Activated CD4-positive, alpha-beta memory T cell treated with anti-CD3 and anti-CD28 coated beads, Interleukin-2, amount 10 ng/mL, durations not matched to agents 7 days and 5 days (primary cell): ENCODE measurements at places on chromosomes 1 and 21. TPM values are rescaled to one million over a fixed set of nuclear protein-coding genes. Genes with fewer than 3 reads are reported as not detected.

DNA sequence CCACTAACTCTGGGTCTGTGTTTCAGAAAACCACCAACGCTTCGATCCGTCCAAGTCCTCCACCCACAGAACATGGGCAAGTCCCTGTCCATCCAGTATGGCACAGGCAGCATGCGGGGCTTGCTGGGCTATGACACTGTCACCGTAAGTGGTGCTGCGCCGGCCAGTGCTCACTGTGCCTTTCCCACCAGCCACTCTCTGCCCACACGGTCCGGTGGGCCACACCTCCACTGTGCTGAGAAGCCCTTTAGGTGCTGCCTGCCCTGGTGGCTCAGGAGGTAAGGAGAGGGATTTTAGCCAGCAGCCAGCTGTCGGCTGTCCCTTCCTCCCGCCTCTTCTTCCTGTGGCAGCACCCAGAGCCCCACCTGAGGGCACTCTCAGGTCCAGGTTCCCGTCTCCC lies 33.9 kb downstream of the PROK1 start:
- no peak overlapping the region for H3K27ac ChIP-seq
- H3K4me1 ChIP-seq = no peaks in the 10 kb centered on the region
- no peak overlapping the region for H3K4me3 ChIP-seq
- no peaks in the 10 kb centered on the region for H3K36me3 ChIP-seq
- peaks cover 34% of the 10 kb centered on the region for H3K27me3 ChIP-seq

GRCh38 chr1:111856411-111857185 lies 100.9 kb downstream of the DDX20 start:
- no peak overlapping the region for H3K27ac ChIP-seq
- no peak for DNase-seq
- no peak overlapping the region for H3K4me3 ChIP-seq
- H3K36me3 ChIP-seq = no peaks in the 10 kb centered on the region

- no peak overlapping the region for H3K4me3 ChIP-seq
- no peak overlapping the region for H3K27ac ChIP-seq
- H3K27me3 ChIP-seq = no peaks in the 10 kb centered on the region
- H3K4me1 ChIP-seq = peaks cover 5% of the 10 kb centered on the region
- no peak for DNase-seq
Observed at GRCh38 chr21:42862774-42863503, 16.4 kb downstream of the WDR4 start.

- no peak overlapping the region for H3K27ac ChIP-seq
- H3K36me3 ChIP-seq = no peaks in the 10 kb centered on the region
- H3K27me3 ChIP-seq = no peaks in the 10 kb centered on the region
- H3K4me3 ChIP-seq = no peak overlapping the region
- peaks cover 19% of the 10 kb centered on the region for H3K4me1 ChIP-seq
Observed at GRCh38 chr1:183838221-183838620, 33.3 kb downstream of the RGL1 start.

- no peaks in the 10 kb centered on the region for H3K27me3 ChIP-seq
- H3K27ac ChIP-seq = no peak overlapping the region
- no peak overlapping the region for H3K4me3 ChIP-seq
- no peaks in the 10 kb centered on the region for H3K36me3 ChIP-seq
- DNase-seq = no peak
Observed at GRCh38 chr1:164760569-164760968, 201.6 kb downstream of the PBX1 start.

DNA sequence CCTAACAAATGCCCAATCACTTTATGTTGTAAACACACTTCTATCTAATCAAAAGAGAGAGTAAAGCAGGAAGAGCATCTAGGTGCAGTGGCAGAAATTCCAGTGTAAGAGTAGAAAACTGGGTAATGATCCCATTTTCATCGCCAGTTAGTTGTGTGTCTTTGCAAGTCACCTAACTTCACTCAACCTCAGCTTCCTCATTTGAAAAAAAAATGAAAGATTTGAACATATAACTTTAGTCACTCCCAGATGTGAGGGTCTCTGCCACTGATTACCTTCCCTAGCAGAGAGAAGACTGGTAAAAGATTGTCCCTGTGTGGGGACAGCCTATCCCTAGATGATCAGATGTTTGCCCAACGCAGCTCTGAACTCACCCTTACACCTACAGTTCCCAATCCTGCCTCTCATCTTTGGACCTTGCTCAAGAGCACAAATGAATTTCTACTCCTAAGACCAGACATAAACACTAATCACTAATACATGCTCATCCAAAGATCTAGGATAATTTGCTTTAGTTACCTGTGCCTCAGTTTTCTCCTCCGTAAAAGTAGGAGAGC lies 25.2 kb upstream of the DUSP23 start:
- no peaks in the 10 kb centered on the region for H3K4me1 ChIP-seq
- H3K36me3 ChIP-seq = no peaks in the 10 kb centered on the region
- H3K27ac ChIP-seq = no peak overlapping the region
- H3K4me3 ChIP-seq = no peak overlapping the region
- DNase-seq = no peak

- H3K4me3 ChIP-seq = no peak overlapping the region
- DNase-seq = no peak
- H3K36me3 ChIP-seq = no peaks in the 10 kb centered on the region
- H3K27me3 ChIP-seq = peaks cover 20% of the 10 kb centered on the region
- peaks cover 7% of the 10 kb centered on the region for H3K4me1 ChIP-seq
Observed at GRCh38 chr1:63362073-63362472, 5.4 kb upstream of the ALG6 start.

- no peak overlapping the region for H3K27ac ChIP-seq
- H3K36me3 ChIP-seq = no peaks in the 10 kb centered on the region
- peaks cover 60% of the 10 kb centered on the region for H3K4me1 ChIP-seq
Observed at GRCh38 chr1:27602462-27603308, 1.3 kb downstream of the AHDC1 start.

GRCh38 chr1:49048188-49048587 lies 271.5 kb upstream of the BEND5 start:
- H3K4me3 ChIP-seq = no peak overlapping the region
- H3K27me3 ChIP-seq = no peaks in the 10 kb centered on the region
- no peak overlapping the region for H3K27ac ChIP-seq
- DNase-seq = no peak
- H3K36me3 ChIP-seq = no peaks in the 10 kb centered on the region

DNA sequence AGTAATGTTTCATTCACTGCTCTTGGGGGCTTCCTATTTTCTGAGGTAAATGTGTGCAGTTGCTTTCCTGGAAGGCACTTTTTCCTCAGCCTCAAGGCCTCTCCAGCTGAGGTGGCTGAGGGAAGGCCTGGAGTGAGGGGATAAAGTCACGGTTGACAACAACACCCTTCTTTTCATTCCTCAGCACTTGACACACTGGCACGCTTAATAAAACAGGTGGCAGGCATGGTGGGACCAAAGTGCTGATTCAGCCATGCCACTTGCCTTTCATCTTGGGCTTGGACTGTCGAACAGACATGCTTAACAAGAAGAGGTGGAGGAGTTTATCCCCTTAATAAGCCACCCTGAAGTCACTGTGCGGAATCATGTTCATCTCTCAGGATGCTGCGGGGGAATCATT lies 23.6 kb upstream of the GRHL3 start:
- H3K27me3 ChIP-seq = peaks cover 40% of the 10 kb centered on the region
- no peaks in the 10 kb centered on the region for H3K36me3 ChIP-seq
- H3K4me1 ChIP-seq = no peaks in the 10 kb centered on the region

Gene KRTAP19-3
- not detected for total RNA-seq

Gene RABGGTB
- 80.6 TPM for total RNA-seq
